HT-29 (cell line): ENCODE measurements at places on chromosomes 2 and 18. TPM values are rescaled to one million over a fixed set of nuclear protein-coding genes. Genes with fewer than 3 reads are reported as not detected.

- DNase-seq: no peak
Observed at GRCh38 chr2:25835906-25836305, 42.4 kb downstream of the ASXL2 start.

GRCh38 chr2:120374821-120375220, 28.9 kb downstream of the INHBB start:
- no peak for DNase-seq

DNA sequence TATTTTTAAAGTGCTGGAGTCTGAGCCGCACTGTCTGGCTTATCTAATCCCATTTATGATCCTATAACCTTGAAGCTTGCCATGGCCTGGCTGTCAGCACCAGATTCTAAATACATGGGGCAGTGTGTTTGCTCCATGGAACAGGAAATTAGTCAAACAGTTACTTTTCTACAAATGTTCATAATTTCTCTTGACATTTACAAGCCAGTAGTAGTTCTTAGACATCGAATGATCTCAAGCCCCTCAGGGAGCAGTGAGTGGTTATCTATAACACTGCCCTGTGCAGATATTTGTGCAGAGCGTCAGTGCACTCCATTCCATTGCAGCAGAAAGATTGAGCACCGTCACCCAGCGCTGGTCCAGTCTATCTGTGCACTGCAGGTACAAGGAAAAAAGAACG, 205.2 kb downstream of the AGPS start:
- DNase-seq: no peak

DNA sequence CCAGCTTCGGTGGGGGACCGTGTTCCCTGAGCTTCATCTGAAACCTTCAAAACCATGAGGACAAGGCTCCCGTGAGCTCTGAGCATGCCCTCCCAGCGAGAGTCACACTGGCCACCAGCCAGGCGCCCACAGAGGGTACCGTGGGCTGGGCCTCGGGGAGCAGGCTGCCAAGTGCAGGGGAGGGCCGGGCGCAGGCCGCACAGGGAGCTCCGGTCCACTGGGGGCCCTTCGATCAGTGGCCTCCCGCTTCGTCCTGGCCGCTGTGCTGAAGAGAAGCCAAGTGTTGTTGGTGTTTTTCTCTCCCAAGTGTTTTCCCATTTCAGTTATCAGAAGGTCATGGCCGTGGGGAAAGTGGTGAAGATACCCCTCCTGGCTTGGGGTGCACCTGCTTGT, 144.4 kb downstream of the PTGR3 start:
- no peak for DNase-seq

DNA sequence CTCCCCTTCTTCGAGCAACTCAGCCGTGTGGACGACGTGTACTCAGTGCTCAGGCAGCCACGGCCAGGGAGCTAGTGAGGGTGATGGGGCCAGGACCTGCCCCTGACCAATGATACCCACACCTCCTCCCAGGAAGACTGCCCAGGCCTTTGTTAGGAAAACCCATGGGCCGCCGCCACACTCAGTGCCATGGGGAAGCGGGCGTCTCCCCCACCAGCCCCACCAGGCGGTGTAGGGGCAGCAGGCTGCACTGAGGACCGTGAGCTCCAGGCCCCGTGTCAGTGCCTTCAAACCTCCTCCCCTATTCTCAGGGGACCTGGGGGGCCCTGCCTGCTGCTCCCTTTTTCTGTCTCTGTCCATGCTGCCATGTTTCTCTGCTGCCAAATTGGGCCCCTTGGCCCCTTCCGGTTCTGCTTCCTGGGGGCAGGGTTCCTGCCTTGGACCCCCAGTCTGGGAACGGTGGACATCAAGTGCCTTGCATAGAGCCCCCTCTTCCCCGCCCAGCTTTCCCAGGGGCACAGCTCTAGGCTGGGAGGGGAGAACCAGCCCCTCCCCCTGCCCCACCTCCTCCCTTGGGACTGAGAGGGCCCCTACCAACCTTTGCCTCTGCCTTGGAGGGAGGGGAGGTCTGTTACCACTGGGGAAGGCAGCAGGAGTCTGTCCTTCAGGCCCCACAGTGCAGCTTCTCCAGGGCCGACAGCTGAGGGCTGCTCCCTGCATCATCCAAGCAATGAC, 4.8 kb downstream of the CTDSP1 start:
- no peak for DNase-seq

GRCh38 chr2:30869988-30870387, 62.7 kb upstream of the CAPN13 start:
- DNase-seq: peak; percentile 19

- DNase-seq: no peak
Observed at GRCh38 chr2:224984637-224985036, 57.6 kb downstream of the DOCK10 start.

DNA sequence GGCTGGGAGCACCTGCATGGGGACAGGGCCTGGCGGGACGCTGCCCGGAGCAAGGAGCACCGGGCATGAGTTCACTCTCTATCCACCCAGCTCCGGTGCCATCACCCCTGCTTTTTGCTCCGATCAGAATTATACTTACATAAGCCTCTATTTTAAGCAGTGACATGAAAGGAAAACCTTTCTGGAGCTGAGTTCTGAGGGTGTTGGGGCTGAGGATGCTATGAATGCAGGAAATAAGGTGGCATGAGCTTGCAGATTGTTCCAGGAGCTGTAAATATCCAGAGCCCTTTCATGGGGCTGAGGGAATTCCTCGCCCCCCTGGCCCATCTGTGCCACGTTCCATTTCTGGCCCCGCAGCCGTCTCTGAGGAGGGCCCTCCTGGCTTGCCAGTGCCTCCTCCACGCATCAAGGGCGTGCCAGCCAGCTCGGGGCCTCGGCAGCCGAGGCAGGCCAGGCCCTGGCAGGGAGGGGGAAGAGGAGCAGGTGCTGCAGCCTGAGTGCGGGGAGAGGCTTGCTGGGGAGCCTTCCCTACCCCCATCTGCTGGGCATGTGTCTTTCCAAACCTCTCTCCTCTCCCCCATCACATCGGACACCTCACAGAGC, 91.7 kb upstream of the MCFD2 start:
- DNase-seq: no peak

DNA sequence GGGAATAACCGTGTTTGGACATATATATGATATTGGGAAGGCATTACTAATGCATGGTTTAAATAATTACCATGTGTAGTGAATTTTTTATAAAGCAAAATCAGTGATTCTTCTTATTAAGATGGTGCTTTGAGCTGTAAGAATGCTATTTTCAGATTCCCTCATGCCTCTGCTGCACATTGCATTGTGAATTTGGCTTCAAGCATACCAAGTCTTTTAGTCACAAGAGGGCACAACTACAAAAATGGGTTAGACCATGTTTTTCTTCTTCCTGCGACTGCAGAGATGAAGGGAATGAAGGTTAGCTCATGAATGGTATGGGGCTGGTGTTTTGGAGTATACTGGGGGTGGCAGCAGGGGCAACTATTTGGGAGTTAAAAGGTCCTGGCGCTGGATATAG, 320.1 kb downstream of the SLC4A3 start:
- no peak for DNase-seq

DNA sequence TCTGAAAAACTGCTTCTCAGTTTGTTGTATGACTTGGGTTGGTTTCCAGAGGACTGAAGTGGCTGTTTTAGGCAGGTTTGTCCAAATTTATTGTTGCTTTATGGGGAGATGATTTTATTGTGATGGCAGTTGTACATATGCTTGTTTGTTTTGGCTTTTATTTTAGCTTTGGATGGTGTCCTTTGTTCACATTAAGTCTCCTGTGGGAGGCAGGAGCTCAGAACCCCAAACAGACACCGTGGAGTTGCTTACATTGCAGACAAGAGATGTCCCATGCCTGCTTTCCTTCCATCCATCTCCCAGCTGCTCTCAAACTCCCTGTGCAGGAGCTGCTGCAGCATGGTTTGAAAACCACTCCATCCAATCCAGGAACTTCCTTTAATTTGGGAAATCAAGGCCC, 414.7 kb downstream of the LPIN1 start:
- DNase-seq: no peak

DNA sequence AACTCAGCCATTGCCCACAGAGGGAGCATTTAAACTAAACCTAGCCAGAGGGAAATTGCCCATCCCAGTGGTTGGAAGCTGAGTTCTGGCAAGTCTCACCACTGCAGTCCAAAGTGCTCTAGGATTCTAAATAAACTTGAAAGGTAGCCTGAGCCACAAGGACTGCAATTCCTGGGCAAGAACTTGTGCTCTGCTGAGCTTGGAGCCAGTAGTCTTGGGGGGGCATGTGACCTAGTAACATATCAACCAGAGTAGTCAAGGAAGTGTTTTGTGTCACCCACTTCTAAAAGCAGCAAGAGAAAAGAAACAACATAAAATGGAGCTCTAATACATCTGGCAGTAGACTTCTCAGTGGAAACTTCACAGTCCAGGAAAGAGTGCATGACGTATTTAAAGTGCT, 167.0 kb downstream of the PTH2R start:
- peak; percentile 3 for DNase-seq

DNA sequence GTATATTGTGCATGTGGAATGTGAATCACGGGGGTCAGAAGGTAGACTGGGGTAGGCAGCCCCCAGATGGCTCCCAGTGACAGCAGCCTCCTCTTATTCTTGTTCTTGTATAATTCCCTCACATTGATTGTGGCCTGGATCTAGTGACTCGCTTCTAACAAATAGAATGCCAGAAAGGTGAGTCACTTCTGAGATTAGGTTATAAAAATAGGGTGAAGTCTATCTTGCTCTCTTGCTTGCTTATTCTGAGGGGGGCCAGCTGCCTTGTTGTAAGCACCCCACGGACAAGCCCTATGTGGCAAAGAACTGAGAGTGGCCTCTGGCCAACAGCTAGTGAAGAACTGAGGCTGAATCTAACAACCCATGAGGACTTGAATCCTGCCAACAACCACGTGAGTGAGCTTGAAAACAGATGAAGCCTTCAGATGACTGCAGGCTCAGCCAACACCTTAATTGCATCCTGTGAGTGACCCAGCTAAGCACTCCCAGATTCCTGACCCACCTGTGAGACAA, 15.6 kb upstream of the RMND5A start:
- DNase-seq: peak; percentile 86

- no peak for DNase-seq
Observed at GRCh38 chr2:222671259-222672067, at the start of gene MOGAT1. MOGAT1 (plus strand) TSS chr2:222671658; CDS start chr2:222671786, 128 bp downstream.

GRCh38 chr2:161426455-161426921, 10.4 kb downstream of the TBR1 start:
- DNase-seq: no peak

The PRKAG3 gene
- not detected in 2 replicates for total RNA-seq

The CRYGC gene
- total RNA-seq: not detected in 2 replicates

The ANKRD23 gene
- total RNA-seq: 3.5 and 4.1 TPM in 2 replicates

The CHRNG gene
- total RNA-seq: not detected in 2 replicates

The SERPINB3 gene
- total RNA-seq: not detected in 2 replicates
